ENCODE measurements at places on chromosomes 6 and 20.
A peak's percentile ranks its signal among the peaks of the same experiment; 100 is the strongest.

GRCh38 chr6:167073679-167074274 is 49.1 kb upstream of the CCR6 start:
- DNase-seq = no peak

GRCh38 chr6:48389146-48390043 is 278.4 kb upstream of the PTCHD4 start:
- DNase-seq = no peak

GRCh38 chr6:144908004-144908403 is 622.9 kb downstream of the UTRN start:
- no peak for DNase-seq

GRCh38 chr20:33301192-33301930 is 18.3 kb downstream of the BPIFB1 start:
- DNase-seq = no peak

DNA sequence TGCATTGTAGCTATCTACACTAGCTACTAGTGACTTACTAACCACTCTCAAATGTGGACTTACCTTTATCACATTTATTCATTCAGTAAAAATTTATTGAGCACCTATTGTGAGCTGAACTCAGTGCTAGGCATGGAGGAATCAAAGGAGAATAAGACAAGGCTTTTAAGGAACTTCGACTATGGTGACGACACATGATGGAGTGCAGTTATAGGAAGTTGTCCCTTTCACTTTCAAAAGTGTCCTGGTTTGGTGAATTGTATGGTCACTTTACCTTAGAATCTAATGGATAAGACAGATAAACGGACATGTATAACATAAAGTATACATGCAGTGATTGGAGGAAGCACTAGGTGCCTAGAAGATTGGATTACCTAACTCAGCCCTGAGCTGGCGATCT is 4.3 kb downstream of the AKAP7 start:
- DNase-seq = no peak

GRCh38 chr20:18388860-18389259 is 78.0 kb downstream of the DZANK1 start:
- DNase-seq = no peak

DNA sequence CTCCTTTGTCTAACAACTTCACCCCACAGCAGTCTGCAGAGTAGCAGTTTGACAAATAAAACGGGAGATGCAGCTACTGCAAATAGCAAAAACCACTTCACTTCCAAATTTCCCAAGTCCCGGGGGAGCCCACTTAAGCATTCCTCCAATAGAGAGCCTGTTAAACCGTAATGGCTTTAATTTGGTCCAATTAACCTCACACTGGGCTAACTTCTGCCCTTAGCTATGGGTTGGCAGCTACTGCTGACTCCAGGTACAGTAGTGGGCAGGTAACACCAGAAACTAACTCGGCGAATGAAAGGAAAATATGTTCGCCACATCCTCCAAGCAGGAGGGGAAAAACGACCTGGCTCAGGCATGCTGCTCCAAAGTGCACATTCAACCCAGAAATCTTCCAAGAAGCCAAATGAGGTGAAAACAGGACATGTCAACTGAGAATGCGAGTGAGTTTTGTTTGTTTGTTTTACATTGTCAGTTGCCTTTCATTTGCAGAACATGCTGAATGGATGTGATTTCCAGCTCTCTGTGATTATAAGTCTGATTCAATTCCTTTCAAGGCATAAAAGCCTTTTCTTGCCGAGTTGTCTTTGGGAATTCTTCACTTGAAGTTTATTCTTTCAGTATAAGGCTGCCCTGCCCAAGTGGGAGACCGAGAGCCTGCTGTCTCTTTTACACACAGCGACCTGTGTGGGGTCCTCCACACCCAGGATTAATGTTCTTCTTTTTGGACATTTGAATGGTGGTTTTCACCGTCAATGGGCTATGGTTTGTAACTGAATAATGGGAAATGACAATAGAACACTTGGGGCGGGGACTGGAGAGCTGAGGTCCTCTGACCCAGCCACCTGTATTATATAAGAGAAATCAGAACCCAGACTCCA is 117.3 kb upstream of the ARMC2 start:
- no peak for DNase-seq

- DNase-seq = no peak
Observed at GRCh38 chr6:7469696-7470095, 71.8 kb upstream of the DSP start.

DNA sequence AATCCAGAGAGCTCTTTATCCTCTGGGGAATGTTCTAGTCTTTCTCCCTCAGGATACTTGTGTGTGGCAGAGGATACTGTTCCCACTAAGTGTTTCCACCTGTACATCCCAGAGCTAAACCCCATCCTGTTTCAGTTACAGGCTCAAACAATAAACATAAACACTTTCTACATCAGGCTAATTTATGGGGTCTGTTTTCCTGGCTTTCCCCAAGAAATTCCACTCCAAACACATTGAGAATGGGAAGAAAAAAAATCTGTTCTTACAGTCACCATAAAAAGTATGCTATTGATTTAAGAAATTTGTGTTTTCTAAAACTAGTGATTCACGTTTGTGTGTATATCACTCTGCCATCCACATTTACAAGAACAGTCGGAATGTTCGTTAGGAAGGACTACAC is 293.9 kb upstream of the FOXQ1 start:
- no peak for DNase-seq

GRCh38 chr6:168416531-168416930 is 24.5 kb upstream of the SMOC2 start:
- no peak for DNase-seq

- no peak for DNase-seq
Observed at GRCh38 chr20:29873946-29874345, 1383.5 kb upstream of the DEFB115 start.

- peak; percentile 33 for DNase-seq
Observed at GRCh38 chr20:4814696-4815252, 93.1 kb downstream of the PRND start.

DNA sequence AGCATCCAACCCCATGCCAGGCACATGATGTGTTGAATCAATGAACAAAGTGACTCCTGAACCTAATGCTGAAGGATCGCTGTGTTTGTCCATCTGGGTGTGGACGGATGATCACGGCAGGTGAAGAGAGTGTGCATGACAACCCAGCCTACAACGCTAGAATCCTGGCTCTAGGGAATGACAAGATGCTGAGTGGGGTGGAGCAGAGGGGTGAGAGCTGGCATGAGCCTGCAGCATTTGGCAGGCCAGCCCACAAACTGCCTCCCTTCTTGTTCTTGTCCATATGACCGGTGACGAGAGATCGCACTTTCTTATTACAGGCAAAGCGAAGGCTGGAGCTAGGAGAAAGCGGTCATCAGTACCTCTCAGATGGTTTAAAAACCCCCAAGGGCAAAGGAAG is 54.7 kb upstream of the CDKAL1 start:
- no peak for DNase-seq

DNA sequence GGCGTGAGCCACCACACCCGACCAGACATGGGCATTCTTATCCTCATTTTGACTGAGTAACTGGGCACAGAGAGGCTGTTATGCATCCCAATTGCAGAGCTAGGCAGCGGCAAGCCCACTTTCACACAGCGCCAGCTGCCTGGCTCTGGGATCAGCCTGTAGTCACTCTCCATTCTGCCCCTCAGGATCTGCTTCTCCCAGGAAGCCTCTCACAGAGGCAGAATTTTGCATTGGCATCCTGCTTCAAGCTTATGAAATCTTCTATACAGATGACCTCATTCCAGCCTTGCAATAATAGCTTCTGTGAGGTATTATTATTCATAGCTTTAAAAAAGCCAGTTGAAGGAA is 37.0 kb upstream of the IER3 start:
- no peak for DNase-seq

DNA sequence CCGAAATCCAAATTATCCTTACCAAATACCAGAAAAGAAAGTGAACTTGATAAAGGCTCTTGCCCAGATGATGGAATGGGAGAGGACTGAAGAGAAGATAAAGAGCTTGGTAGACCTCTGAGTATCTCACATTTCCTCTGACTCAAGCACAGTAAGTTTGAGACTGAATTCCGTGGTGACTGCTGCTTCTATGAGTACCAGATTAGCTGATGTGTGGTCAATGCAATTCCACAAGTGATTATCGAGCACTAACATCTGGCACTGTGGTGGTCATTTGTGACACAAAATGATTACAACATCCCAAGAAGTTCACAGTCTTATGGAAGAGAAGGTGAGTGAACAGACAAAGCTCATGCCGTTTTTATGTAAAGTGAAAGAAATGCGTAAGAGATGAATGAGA is 2.6 kb upstream of the RPS6KA2 start:
- DNase-seq = no peak

GRCh38 chr6:11337306-11337705 is 104.8 kb upstream of the NEDD9 start:
- DNase-seq = no peak

GRCh38 chr20:37408302-37409193 is 62.6 kb downstream of the SRC start:
- DNase-seq = no peak

- DNase-seq = no peak
Observed at GRCh38 chr6:9208966-9209365, 773.6 kb upstream of the SLC35B3 start.

GRCh38 chr20:58604128-58604881 is 46.8 kb upstream of the STX16 start:
- no peak for DNase-seq

GRCh38 chr6:146301764-146302163 is 241.9 kb upstream of the RAB32 start:
- DNase-seq = no peak

DNA sequence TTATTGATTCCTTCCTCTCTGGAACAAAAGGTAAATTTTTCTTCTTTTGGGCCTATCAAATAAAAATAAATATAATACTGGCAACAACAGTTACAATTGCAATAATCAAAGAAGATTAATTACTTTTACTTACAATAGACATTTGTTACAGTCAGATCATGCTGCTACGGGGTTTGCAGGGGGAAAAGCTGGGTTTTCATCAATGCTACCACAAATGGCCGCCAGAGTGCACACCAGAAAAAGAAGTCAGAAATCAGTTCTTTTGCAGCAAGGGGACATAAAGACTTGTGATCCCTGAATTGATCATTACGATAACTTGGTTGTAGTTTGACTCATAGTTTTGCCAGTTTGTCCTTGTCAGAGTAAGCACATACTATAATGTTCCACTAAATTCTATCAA is 714.5 kb upstream of the EYS start:
- no peak for DNase-seq

- no peak for DNase-seq
Observed at GRCh38 chr6:111975466-111975865, 78.4 kb upstream of the CCN6 start.

- DNase-seq = no peak
Observed at GRCh38 chr20:61193164-61193563, 58.9 kb upstream of the CDH4 start.

DNA sequence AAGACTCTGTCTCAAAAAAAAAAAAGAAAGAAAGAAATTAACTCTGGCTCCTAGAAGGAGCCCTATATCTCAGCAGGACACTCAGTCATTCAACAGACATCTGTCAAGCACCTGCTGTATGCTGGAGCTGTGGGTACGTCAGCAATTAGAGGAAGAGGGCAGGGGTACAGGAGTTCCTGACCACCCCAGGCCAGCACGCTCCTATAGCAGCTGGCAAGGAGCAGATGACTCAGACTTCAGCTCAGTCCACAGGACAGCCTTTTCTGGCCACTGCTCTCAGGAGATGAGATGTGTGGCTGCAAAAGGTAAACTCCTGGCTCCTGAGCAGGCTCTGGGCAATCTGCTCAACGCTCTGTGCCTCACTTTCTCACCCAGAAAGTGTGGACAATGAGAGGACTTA is 1.7 kb upstream of the RTEL1 start:
- DNase-seq = no peak

DNA sequence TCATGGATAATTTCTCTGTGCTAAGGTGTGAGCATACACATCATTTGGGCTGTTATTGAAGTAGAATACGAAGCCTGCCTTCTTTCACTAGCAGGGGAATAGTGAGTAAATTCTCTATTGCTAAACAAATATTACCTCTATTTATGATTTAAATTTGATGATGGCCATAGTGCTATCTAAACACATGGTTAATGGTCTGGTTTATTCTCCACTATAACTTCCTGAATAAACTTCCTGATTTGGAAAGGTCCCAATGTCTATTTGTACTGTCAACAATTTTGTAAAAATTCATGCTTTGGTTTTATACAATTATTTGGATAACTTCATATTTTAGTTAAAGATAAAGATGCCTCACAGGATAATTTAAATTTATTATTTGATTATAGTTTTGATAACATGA is 400.8 kb downstream of the ARHGAP18 start:
- no peak for DNase-seq

- no peak for DNase-seq
Observed at GRCh38 chr6:3876866-3877265, 27.7 kb downstream of the FAM50B start.

- no peak for DNase-seq
Observed at GRCh38 chr6:126812010-126812409, 306.5 kb upstream of the RSPO3 start.

GRCh38 chr6:30613251-30614043 is 3.6 kb downstream of the PPP1R10 start:
- DNase-seq = no peak

GRCh38 chr20:26243731-26244130 is 547.1 kb upstream of the ZNF337 start:
- no peak for DNase-seq

- no peak for DNase-seq
Observed at GRCh38 chr20:36920334-36920730, 31.2 kb downstream of the SAMHD1 start.

GRCh38 chr20:44301285-44301684 is 9.7 kb downstream of the FITM2 start:
- DNase-seq = no peak

DNA sequence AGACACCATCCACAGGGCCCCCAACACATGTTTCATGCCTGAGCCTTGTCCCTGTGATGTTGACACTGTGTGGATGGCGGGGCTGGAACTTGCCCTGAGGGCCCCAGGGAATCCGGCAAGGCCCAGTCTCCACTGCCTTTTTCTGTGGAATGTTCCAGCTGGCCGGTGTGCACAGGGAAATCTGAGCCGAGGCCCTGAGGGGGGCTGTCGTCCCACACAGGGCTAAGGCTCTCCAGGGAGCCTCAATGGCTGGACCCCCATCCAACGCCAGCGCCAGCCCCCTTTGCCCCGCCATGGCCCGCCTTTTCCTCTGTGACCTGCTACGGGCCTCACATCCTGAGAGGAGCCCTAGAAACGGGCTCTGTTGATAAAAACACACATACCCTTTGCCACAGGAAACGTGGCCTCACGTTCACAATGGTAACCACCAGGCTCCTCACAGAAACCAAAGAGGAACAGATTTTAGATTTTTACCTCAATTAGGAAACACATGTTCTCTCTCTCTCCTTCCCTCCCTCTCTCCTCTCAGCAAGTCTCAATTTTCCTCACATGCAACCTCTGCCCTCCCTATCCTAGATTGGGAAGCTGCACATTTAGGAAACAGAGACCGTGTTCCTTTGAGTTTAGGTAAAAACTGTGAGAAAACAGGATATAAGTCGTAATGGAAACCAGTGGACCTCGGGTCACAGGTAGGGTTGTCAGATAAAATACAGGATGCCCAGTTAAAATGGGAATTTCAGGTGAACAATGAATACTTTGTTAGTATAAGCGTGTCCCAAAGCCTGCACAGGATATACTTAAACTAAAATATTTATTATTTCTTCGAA is 13.7 kb upstream of the ZNF831 start:
- peak; percentile 44 for DNase-seq

- DNase-seq = no peak
Observed at GRCh38 chr6:82785206-82785605, 280.4 kb downstream of the UBE3D start.

GRCh38 chr6:36820700-36821580 is 18.3 kb downstream of the CPNE5 start:
- no peak for DNase-seq

Measured in stimulated activated CD8-positive, alpha-beta memory T cell treated with anti-CD3 and anti-CD28 coated beads, Interleukin-15, amount 100 ng/mL, for 1 hour (primary cell).